Stimulated activated CD4-positive, alpha-beta T cell treated with anti-CD3 and anti-CD28 coated beads, TNF-alpha, amount 100 ng/mL, for 48 hours (primary cell): ENCODE measurements at places on chromosomes 3 and 15.

DNA sequence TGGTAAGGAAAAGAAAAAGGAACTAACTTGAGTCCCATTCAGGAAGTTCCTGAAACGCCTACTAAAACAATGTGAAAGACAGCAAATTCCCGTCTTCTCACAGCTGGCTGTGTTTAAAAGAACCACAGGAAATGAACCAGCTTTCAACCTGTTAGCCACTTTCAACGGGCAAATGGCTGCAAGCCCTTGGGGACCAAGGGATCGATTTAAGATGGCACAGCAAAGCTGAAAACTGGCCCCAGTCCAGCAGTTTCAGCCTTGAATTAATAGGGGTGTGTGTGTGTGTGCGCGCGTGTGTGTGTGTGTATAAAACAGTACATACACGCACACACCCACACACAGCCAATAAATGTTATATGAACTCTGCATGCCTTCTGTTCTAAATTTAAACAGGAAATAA is 168.7 kb upstream of the TMCO5A start:
- no peak for DNase-seq

- DNase-seq = no peak
These were observed 206.7 kb downstream of the ZNF621 start for GRCh38 chr3:40731445-40731844.

- DNase-seq = no peak
These were observed 144.9 kb downstream of the FBN1 start for GRCh38 chr15:48500595-48500994.

- no peak for DNase-seq
These were observed 2.7 kb downstream of the CHDH start for GRCh38 chr3:53843195-53844177.

DNA sequence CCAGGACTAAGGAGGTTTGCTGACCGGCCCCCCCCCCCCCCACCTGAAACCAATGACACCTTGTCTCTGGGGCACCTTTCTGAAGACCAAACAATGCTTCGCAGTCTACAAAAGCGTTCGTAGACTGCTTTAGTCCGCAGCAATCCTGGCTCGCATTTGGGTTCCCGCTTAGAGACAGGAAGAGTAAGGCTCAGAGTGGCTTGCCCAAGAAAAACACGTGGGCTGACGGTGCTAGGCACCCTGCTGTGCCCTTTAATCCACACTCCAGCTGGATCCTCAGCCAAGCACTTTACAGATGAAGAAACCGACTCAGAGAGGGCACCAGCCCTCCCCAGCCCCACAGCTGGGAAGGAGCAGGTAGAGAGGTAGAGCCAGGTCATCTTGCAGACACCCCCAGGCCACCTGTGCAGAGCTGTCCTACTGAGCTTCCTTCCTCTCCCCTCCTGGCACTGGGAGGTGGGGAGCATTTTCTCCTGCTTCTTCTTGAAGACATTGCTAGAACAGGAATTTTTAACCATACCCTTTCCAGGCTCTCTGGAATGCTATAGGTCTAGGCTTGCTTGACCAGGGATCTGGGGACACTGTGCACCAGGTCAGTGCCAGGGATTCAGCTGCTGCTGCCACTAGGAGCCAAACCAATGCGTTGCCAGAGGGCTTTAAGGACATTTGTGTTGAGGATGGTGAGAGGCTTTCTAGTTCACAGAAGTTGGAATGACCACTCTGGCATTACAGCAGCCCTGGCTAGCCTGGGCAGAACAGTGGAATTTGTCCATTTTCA is 1.0 kb upstream of the KLF15 start:
- no peak for DNase-seq

DNA sequence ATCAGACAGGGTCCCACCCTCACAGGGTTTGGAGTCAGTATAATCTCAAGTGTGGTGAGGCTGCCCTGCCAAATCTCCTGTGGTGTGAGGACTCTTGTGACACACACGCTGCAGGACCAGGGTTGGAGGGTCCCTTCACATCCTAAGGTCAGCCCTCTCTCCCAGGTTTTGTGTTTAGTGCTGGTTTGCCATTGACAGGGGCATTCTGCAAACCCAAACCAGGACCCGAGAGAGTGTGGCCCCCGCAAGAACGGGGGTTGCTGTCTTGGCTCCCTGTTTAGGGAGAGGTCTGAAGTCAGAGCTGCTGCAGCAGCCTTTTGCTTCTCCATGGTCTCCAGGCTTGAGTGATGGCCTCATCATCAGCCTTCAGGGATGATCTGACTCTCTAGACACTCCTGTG is 14.7 kb downstream of the FAM107A start:
- DNase-seq = no peak

- no peak for DNase-seq
These were observed 57.8 kb upstream of the BOC start for GRCh38 chr3:113153499-113154107.

DNA sequence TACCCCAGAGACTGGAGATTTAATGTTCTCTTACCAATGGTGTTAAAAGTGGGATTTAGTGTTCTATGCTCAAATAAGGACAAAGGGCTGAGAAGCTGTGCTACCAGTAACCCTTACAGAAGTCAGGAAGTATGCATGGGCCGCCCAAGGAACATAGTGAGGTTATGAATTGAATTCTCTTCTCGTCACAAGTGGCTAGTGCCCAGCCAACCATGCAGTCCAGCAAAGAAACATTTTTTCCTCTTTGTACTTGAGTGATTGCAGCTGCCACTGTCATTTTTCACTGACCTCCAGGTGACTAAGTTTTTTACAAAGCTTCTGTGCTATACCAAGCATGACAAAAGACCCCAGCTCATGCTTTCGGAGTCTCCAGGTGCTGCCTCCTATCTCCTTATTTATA is 110.6 kb upstream of the DCBLD2 start:
- no peak for DNase-seq

- no peak for DNase-seq
These were observed 506.0 kb downstream of the DIPK2A start for GRCh38 chr3:144477593-144477992.

DNA sequence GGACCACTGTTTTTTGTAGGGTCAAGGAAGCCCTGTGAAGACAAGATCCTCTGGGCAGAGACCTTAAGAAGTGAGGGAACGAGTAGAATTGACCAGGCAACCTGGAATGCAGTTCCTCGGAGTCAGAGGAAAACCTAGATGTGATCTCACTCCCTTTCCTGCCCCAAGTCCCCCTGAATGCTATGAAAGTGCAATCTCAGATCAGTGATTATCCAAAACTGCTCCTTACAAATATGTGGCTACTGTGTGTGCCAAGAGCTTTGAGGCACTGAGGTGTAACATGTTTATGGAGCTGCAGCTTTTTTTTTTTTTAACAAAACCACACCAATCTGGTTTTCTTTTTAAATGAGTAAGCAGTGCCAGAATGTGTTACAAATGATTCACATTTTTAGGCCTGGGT is 35.8 kb downstream of the THSD4 start:
- no peak for DNase-seq

DNA sequence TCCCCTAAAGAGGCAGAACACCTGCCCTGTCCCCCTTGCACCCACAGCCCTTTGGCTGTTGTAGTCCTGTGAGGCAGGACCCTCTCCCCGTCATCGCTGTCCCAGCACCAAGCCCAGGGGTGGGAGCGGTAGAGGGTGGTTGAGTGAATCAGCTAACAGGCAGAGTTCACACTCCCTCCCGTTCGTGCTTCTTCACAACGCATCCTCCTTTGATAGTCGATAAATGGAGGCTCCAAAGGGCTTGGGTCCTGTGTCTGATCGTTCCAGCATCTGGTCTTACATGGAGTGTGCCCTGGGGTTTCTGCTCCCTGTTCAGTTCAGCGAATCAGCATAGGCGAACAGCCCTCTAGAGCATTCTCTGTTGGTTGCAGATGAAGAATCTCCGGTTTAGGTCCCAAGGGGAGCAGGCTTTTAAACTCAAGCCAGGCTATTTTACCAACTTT is 820 bp upstream of the HMCES start:
- no peak for DNase-seq

GRCh38 chr3:4633078-4634004 is 140.2 kb downstream of the ITPR1 start:
- no peak for DNase-seq

GRCh38 chr3:37872413-37873160 is 10.9 kb downstream of the CTDSPL start:
- DNase-seq = no peak

DNA sequence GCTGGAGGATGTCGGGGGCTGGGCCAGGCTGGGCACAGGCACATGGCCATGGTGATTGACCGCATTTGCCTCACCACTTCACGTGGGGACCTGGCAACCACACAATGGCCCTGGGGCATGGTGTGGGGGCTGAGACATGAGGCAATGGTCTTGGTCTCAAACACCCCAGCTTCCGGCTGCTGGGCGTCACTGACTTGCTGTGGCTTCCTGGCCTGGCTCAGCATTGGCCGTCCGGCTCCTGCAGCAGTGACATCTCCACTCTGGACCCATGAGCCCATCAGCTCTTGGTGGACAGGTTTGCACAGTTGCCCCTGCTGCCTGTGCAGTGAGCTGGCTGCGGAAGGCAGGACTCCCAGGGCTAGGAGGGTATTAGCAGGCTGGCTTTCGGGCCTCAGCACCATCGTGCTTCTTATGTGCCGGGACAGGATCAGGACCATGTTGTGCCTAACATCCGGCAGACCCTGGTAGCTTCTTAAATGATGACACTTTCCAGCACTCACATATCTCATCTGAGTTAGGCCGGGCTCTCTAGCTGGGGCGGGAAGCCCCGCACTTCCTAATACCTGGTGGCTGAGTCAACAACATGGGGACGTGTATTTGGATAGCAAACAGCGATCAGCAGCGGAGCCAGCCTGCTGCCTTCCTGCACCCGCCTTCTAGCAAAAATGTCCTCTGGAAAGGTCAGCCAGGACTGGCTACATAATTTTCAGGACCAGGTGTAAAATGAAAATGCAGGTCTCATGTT is 34.1 kb downstream of the ZNF710 start:
- no peak for DNase-seq

- DNase-seq = no peak
These were observed 50.4 kb upstream of the CASR start for GRCh38 chr3:122132949-122133540.

DNA sequence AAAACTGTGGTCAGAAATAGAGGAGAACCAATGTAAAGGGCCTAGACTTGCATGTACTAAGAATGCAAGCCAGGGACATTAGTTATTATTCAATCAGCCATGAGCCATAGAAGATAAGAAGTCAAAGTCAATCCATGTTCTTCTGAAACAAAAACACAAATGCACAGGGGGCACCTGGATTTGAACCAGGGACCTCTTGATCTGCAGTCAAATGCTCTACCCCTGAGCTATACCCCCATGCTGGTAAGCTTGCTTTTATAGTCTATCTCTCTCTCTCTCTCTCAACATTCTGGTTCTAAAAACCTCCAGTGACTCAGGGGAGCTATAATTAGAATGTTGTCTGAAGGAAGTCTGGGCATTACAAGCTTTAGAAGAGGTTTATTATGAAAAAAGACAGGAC is 85.6 kb upstream of the ACP3 start:
- DNase-seq = no peak

GRCh38 chr3:56855856-56856512 is 54.2 kb upstream of the ARHGEF3 start:
- DNase-seq = no peak

DNA sequence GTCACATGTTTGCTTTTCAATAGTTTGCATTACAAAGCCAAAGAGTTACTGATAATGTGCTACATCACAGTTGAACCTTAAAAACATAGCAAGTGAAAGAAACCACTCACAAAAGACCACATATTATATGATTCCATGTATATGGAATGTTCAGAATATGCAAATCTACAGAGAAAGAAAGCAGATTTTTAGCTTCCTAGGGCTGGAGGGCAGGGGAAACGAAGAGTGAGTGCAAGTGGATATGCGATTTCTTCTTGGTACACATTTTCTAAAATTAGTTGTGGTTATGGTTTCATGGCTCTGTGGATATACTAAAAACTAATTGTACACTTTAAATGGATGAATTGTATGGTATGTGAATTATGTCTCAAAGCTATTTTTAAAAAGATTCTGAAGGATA is 4.0 kb upstream of the GBE1 start:
- DNase-seq = no peak

DNA sequence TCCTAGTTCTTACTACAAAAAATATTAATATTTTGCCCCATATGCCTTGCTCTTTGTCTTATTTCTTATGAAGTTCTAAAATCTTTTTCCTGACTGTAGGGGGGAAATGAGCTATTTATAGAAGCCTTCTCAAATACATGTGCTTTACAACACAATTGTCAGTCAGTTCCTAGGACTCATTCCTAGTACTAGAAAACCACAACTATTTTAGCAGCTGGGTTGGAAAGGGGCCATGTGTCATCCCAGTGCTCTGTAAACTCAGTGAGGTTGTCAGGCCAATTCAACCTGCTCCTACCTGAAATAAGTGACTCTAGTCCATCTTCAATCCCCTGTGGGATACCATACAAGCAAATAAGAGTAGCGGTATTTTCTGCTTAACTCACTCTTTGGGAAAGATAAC is 153.8 kb downstream of the ULK4 start:
- DNase-seq = no peak

DNA sequence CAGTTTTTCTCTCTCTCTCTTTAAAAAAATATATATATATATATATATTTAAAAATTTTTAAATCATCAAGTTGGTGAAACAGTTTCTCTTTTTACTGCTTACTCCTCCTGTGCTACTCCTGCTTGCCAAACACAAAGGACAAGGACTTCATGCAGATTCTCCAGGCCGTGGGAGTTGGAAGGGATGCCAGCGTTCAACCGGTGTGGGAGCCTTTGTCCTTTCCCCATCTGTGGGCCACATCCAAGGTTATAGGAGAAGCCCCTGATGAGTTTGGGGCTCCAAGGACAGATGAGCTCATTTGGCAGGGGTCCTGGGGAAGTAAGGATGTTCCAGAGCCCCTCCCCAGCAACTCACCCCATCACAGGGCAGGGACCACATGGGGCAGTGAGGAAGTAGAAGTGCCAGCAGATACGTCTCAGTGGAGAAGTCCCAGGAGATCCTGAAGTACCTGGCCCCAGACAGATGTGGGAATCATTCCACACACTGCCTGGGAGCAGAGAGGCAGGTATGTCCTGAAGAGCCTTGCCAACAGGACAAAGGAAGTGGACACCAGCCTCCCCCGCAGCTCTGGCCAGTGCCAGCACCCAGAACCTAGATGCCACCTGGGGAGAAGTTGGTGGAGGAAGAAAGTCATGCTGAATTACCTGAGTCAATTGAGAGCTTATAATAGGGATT is 36.6 kb downstream of the CCK start:
- DNase-seq = no peak

GRCh38 chr3:52800079-52800478 is 5.5 kb downstream of the ITIH3 start:
- no peak for DNase-seq

- DNase-seq = no peak
These were observed 161.0 kb upstream of the ADAMTS9 start for GRCh38 chr3:64848822-64849221.

DNA sequence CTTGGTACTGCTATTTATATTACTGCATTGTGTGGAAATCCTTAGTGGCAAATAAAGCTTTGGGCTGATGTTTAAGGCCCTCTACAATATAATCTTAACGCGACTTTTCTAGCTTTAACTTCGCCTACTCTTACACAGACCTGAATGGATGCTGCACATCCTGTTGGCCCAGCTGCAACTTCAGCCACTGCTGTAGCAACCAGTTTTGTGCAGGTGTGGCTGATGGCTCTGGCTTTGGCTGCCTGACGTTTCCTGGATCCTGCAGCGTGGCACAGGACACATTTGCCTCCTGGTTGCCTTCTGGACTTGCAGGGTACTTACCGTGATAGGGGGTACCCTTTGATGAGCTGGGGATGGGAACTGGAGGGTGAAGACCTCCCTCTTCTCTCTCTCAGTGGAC is 20.2 kb upstream of the ERICH6 start:
- DNase-seq = no peak

GRCh38 chr15:23690450-23690852 is 3.3 kb upstream of the NDN start:
- no peak for DNase-seq

GRCh38 chr3:41502481-41502880 is 303.2 kb downstream of the CTNNB1 start:
- no peak for DNase-seq
